ENCODE measurements at places on chromosomes 3 and 15. TPM values are rescaled to one million over a fixed set of nuclear protein-coding genes. Genes with fewer than 3 reads are reported as not detected.

DNA sequence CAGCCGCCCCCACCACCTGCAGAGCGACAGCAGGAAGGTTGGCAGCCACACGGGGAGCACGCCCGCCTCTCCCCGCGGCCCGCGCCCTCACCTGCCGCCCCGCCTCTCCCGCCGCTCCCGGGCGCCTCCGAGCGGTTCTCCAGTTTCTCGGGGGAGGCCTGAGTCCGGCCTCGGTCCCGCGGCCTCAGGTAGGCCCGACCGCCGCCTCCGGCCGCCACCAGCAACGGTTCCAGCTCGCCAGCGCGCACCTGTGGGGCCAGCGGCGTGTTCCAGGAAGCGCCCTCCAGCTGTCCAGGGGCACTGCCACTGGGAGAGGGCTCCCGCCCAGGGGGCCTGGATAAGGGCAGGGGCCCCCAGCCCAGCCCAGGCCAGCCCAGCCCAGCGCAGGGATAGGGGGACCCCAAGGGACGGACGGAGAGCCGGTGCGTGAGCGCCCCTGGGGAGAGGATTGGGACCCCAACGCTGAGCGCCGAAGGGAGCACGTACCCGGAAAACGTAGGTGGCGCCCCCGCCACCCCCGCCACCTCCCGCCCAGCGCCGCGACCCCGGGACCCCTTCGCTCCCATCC is 2.2 kb downstream of the LTK start:
- peak; percentile 55 for DNase-seq

GRCh38 chr3:41202834-41203345 is 3.6 kb downstream of the CTNNB1 start:
- peak; percentile 53 for DNase-seq

DNA sequence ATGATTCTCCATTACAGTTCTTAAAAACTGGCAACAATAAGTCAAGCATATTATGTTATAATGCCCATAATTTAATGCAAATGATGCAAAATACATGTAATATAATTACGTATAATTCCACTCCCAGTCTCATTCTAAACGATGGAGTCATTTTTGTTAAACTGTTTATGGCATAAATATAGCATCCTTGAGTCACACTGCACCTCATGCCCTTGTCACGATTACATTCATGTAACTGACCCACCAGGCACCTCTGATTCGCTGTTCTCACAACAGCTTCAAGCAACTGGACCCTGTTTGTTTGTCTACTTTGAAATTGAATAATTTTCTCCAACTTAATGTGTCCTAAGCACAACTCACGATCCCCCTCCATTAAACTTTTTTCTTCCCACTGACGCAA is 148.0 kb upstream of the LRTM1 start:
- DNase-seq, result no peak

- no peak for DNase-seq
Measured at GRCh38 chr3:117444175-117444574, 734.6 kb downstream of the TUSC7 start.

- no peak for DNase-seq
Measured at GRCh38 chr3:121722411-121722810, 27.1 kb downstream of the GOLGB1 start.

Gene ANKUB1
- total RNA-seq, result not detected

Data from hepatocyte (in vitro differentiated cells).